ENCODE measurements at places on chromosomes 13 and 19. TPM values are rescaled to one million over a fixed set of nuclear protein-coding genes. Genes with fewer than 3 reads are reported as not detected.

DNA sequence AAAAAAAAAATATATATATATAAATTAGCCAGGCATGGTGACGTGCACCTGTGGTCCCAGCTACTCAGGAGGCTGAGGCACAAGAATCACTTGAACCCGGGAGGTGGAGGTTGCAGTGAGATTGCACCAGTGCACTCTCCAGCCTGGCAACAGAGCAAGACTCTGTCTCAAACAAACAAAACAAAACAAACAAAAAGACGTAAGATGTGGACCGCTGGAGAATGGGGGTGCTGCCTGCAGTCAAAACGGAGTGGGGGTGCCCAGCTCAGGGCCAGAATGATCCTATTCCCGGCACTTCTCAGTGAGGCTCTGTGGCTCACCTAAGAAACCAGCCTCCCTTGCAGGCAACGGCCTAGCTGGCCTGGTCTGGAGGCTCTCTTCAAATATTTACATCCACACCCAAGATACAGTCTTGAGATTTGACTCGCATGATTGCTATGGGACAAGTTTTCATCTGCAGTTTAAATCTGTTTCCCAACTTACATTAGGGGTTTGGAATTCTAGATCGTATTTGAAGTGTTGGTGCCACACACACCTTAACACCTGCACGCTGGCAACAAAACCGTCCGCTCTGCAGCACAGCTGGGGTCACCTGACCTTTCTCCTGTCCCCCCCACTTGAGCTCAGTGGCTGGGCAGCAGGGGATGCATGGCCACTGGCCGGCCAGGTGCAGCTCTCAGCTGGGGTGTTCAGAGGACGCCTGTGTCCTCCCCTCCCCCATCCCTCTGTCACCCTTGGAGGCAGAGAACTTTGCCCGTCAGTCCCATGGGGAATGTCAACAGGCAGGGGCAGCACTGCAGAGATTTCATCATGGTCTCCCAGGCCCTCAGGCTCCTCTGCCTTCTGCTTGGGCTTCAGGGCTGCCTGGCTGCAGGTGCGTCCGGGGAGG, at the start of gene F7:
F7 (plus strand) TSS at position 760 of the 889 bp plus-strand sequence; CDS start at position 811, 51 bp downstream.
- no peak for DNase-seq

GRCh38 chr19:4719499-4719866, 4.2 kb downstream of the DPP9 start:
- DNase-seq, result no peak

NKG7 gene
- not detected for total RNA-seq

DNA sequence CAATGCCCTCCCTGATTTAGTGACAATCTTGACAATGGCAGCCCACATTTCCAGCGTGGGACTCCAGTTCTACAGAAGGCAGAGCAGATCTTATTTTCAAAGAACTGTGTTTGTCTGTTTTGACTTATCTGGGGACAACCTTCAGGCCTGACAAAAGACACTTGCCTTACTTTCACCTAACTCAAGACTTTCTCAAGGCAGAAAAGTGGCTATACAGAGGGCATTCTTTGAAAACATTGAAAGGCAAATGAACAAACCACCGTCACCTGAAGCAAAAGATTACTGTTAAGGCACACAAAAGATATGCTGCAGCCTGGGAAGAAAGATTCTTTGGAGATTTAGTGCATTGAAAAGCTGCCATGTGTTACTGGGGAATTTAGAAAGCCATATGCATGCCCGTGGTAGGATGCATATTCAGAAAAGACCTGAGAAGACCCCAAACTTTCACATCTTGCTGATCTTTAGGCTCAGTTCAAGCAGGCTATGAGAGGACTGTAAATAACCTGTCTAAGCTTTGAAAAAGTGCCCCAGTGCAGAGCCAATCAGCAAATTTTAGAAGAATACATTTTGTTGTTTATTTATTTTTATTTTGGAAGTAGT, 82.8 kb downstream of the TSC22D1 start:
- DNase-seq, result no peak

GRCh38 chr19:16116067-16116466, 4.4 kb downstream of the RAB8A start:
- no peak for DNase-seq

All from LHCN-M2 (cell line).